ENCODE measurements at places on chromosomes 4 and X.
A peak's percentile ranks its signal among the peaks of the same experiment; 100 is the strongest.

GRCh38 chr4:24734511-24734910 lies 60.9 kb upstream of the SOD3 start:
- peaks cover 3% of the 10 kb centered on the region for H3K4me1 ChIP-seq
- H3K36me3 ChIP-seq, result no peaks in the 10 kb centered on the region
- no peak overlapping the region for H3K4me3 ChIP-seq

GRCh38 chr4:77052352-77052751 lies 23.4 kb downstream of the CCNI start:
- DNase-seq, result no peak
- no peaks in the 10 kb centered on the region for H3K4me1 ChIP-seq
- H3K36me3 ChIP-seq, result peaks cover 69% of the 10 kb centered on the region
- no peak overlapping the region for H3K27ac ChIP-seq
- no peak overlapping the region for H3K4me3 ChIP-seq
- no peaks in the 10 kb centered on the region for H3K27me3 ChIP-seq

- H3K27me3 ChIP-seq, result no peaks in the 10 kb centered on the region
- H3K27ac ChIP-seq, result no peak overlapping the region
- no peaks in the 10 kb centered on the region for H3K36me3 ChIP-seq
- no peaks in the 10 kb centered on the region for H3K4me1 ChIP-seq
- H3K4me3 ChIP-seq, result no peak overlapping the region
Measured at GRCh38 chrX:24301060-24301459, 12.8 kb downstream of the SUPT20HL2 start.

DNA sequence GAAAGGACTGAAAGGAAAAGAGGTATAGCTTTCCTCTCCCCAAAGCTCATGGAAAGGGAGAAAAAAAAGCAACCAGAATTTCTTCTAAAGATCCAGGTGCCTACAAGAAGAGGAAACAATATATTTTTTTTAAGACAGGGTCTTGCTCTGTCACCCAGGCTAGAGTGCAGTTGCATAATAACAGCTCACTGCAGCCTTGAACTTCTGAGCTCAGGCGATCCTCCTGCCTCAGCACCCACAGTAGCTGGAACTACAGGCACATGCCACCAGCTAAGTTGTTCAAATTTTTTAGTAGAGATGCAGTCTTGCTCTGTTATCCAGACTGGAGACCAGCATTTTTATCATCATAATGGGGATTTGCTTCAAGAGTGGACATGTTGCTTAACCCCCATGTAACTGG lies 30.5 kb upstream of the BBS12 start:
- H3K27ac ChIP-seq, result no peak overlapping the region
- DNase-seq, result no peak
- H3K27me3 ChIP-seq, result no peaks in the 10 kb centered on the region
- H3K4me3 ChIP-seq, result no peak overlapping the region

- H3K4me1 ChIP-seq, result no peaks in the 10 kb centered on the region
- H3K4me3 ChIP-seq, result peak overlapping the region; percentile 43
- DNase-seq, result no peak
- H3K27me3 ChIP-seq, result no peaks in the 10 kb centered on the region
- H3K27ac ChIP-seq, result peak overlapping the region; percentile 38
Measured at GRCh38 chrX:134990475-134990800, 353 bp upstream of the SMIM10 start.

- no peaks in the 10 kb centered on the region for H3K27me3 ChIP-seq
- DNase-seq, result no peak
Measured at GRCh38 chr4:152803541-152803940, 23.8 kb downstream of the ARFIP1 start.

DNA sequence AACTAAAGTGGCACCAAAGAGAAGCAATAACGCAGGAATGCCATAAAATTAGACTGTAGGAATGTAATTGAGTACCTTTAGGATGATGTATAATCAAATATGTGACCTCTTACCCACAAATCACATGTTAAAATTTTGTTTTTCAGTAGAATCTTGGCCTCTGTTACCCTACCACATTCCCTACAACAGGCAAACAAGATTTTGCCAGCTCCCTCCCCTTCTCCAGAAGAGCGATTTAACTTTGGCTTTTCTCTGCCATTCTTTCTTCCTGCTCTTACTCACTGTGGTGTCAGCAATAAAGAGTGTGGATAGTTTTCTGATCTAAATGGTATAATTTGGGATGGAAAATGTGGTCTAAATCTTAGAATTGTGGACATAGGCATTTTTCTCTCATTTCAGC lies 57.2 kb downstream of the TRIM2 start:
- H3K4me3 ChIP-seq, result no peak overlapping the region
- no peaks in the 10 kb centered on the region for H3K4me1 ChIP-seq
- no peaks in the 10 kb centered on the region for H3K27me3 ChIP-seq
- H3K27ac ChIP-seq, result no peak overlapping the region

- no peaks in the 10 kb centered on the region for H3K36me3 ChIP-seq
- no peak for DNase-seq
- H3K4me3 ChIP-seq, result no peak overlapping the region
- H3K4me1 ChIP-seq, result no peaks in the 10 kb centered on the region
- H3K27ac ChIP-seq, result no peak overlapping the region
- no peaks in the 10 kb centered on the region for H3K27me3 ChIP-seq
Measured at GRCh38 chr4:38764277-38764676, 18.5 kb downstream of the TLR10 start.

- H3K27me3 ChIP-seq, result no peaks in the 10 kb centered on the region
- no peak for DNase-seq
- no peak overlapping the region for H3K4me3 ChIP-seq
- H3K4me1 ChIP-seq, result no peaks in the 10 kb centered on the region
- H3K27ac ChIP-seq, result no peak overlapping the region
Measured at GRCh38 chr4:153137677-153138630, 66.3 kb upstream of the TRIM2 start.

Measured in ascending aorta (tissue), 2 donors.